ENCODE measurements at places on chromosomes 6 and 20. TPM values are rescaled to one million over a fixed set of nuclear protein-coding genes. Genes with fewer than 3 reads are reported as not detected.

- H3K27me3 ChIP-seq: no peaks in the 10 kb centered on the region
- no peaks in the 10 kb centered on the region for H3K36me3 ChIP-seq
- no peak overlapping the region for H3K4me3 ChIP-seq
- DNase-seq: peak; percentile 43
- H3K27ac ChIP-seq: no peak overlapping the region
Measured at GRCh38 chr6:144744720-144745119, 459.6 kb downstream of the UTRN start.

DNA sequence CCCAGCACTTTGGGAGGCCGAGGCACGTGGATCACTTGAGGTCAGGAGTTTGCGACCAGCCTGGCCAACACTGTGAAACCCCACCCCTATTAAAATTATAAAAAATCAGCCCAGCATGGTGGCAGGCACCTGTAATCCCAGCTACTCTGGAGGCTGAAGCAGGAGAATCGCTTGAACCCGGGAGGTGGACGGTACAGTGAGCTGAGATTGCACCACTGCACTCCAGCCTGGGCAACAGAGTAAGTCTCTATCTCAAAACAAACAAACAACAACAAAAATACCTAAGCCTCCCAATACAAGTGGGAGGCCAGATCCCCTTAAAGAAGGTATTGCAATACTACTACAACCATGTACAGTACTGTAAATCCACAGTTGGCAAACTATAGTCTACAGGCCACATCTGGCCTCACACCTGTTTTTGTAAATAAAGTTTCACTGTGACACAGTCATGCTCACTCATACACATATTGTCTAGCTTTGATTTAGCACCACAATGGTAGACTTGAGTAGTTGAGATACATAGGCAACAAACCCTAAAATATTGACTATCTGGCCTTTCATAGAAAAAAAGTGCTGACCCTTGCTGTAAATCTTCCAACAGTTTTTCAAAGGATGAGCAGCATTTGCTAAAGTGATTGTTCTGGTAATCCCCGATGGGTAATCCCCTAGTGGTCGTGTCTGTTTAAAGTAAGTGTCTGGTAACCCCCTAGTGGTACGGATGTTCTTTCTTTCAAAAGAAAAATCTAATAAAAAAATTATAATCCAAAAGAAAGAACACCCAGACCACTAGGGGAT lies 202.0 kb downstream of the RNGTT start:
- no peaks in the 10 kb centered on the region for H3K27me3 ChIP-seq
- no peaks in the 10 kb centered on the region for H3K36me3 ChIP-seq
- no peak overlapping the region for H3K27ac ChIP-seq
- H3K4me1 ChIP-seq: no peaks in the 10 kb centered on the region

- no peaks in the 10 kb centered on the region for H3K36me3 ChIP-seq
- H3K4me3 ChIP-seq: no peak overlapping the region
- no peak for DNase-seq
- H3K27ac ChIP-seq: no peak overlapping the region
- H3K4me1 ChIP-seq: no peaks in the 10 kb centered on the region
- H3K27me3 ChIP-seq: no peaks in the 10 kb centered on the region
Measured at GRCh38 chr20:61090541-61090940, 161.5 kb upstream of the CDH4 start.

DNA sequence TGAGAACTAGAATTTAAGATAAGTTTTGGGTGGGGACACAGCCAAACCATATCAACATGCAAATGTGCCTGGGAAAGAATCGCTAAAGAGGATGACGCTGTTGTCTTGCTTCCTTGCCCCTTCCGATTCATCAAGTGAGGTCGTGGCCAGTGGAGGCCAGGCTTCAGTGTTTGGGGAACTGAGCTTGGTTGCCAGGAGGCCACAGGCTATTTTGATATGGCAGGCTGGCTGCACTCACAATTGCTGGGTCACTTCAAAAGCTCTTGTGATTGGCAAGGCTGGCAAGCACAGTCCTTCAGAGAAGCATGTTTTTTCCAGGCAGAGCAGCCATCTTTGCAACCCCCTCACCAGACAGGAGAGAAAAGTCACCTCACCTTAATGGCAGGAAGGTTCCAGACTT lies 45.8 kb downstream of the SAMD5 start:
- no peak overlapping the region for H3K4me3 ChIP-seq
- no peak for DNase-seq
- H3K36me3 ChIP-seq: no peaks in the 10 kb centered on the region

GRCh38 chr6:125198398-125198937 lies 44.9 kb downstream of the TPD52L1 start:
- H3K4me3 ChIP-seq: no peak overlapping the region
- DNase-seq: no peak
- H3K27me3 ChIP-seq: no peaks in the 10 kb centered on the region
- peaks cover 11% of the 10 kb centered on the region for H3K4me1 ChIP-seq
- no peak overlapping the region for H3K27ac ChIP-seq

GRCh38 chr6:44149369-44150012 lies 9.1 kb upstream of the CAPN11 start:
- no peak overlapping the region for H3K27ac ChIP-seq
- H3K27me3 ChIP-seq: no peaks in the 10 kb centered on the region
- no peaks in the 10 kb centered on the region for H3K36me3 ChIP-seq
- no peaks in the 10 kb centered on the region for H3K4me1 ChIP-seq
- no peak overlapping the region for H3K4me3 ChIP-seq

DNA sequence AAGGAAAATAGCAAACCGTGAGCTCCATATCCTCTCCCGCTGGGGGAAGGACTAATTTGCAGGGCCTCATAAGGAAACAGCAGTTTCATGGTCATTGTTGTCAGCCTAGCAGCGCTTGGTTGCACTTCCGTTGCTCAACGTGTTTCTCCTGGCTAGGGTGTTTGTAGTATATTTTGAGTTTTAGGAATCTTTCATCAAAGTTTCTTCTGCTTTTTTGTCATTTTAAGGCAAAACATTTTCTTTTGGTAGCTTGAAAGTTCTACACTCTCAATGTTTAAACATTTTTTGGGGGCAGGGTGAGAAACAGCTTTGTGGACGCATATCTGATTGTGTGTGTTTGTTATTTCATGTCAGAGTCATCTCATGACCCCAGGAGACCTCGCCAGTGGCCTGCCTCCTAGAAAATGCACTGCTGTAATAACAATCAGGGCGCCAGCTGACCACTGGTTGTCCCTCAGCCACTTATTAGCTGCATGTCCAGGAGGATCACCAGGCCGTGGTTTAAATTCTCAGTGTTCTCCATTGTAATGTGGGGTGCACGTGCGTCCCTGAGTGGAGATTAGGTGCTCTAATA lies 20.6 kb downstream of the JARID2 start:
- H3K36me3 ChIP-seq: no peaks in the 10 kb centered on the region
- peaks cover 97% of the 10 kb centered on the region for H3K4me1 ChIP-seq
- H3K27ac ChIP-seq: peak overlapping the region; percentile 90
- peak overlapping the region; percentile 43 for H3K4me3 ChIP-seq
- peak; percentile 64 for DNase-seq

DNA sequence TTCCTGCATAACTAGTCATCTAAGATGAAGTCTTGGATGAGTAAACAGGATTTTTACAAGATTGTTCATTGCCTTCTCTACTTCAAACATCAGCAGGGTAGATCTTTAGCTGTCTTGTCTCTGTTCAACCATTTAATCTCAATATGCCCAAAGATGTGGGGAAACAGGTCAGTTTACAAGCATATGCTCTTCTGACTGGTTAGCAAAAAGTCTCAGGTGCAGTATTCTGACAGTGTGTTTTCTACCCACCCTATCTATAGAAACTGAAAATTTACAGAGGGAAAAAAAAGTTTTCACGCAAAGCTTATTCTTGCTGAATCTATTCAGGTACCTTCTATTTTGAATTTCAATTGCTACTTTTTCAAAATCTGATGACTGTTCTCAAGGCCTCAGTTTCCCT lies 29.0 kb downstream of the MAP3K5 start:
- no peaks in the 10 kb centered on the region for H3K27me3 ChIP-seq
- H3K4me3 ChIP-seq: no peak overlapping the region
- H3K27ac ChIP-seq: no peak overlapping the region
- no peak for DNase-seq
- H3K4me1 ChIP-seq: peaks cover 6% of the 10 kb centered on the region
- no peaks in the 10 kb centered on the region for H3K36me3 ChIP-seq

GRCh38 chr20:1324598-1325172 lies 4.3 kb downstream of the SDCBP2 start:
- no peak for DNase-seq
- H3K4me1 ChIP-seq: peaks cover 7% of the 10 kb centered on the region
- H3K27ac ChIP-seq: no peak overlapping the region
- H3K4me3 ChIP-seq: peak overlapping the region; percentile 94

DNA sequence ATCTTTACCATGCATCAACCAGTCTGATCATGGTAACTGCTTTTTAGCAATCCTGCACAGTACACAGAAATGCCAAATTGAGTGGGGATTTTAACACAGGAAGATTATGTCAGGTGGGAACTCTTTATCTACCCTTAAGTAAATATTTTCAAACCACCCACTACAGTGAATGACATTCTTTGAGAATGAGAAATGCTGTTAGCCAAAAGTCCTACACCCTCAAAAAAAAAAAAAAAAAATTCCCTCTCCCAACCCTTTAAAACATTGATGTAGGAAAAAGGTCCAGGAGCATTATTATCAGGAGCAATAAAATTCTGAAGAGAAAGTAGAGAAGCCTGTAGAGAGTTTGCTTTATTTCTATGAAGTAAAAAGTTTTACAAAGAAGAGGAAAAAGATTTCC lies 307.2 kb upstream of the THEMIS start:
- H3K4me1 ChIP-seq: peaks cover 22% of the 10 kb centered on the region
- no peaks in the 10 kb centered on the region for H3K36me3 ChIP-seq
- H3K4me3 ChIP-seq: no peak overlapping the region
- DNase-seq: no peak
- H3K27me3 ChIP-seq: no peaks in the 10 kb centered on the region
- no peak overlapping the region for H3K27ac ChIP-seq

- no peak overlapping the region for H3K4me3 ChIP-seq
- no peaks in the 10 kb centered on the region for H3K4me1 ChIP-seq
- no peaks in the 10 kb centered on the region for H3K27me3 ChIP-seq
- no peaks in the 10 kb centered on the region for H3K36me3 ChIP-seq
- no peak overlapping the region for H3K27ac ChIP-seq
- no peak for DNase-seq
Measured at GRCh38 chr6:26360451-26361416, 4.3 kb upstream of the BTN3A2 start.

DNA sequence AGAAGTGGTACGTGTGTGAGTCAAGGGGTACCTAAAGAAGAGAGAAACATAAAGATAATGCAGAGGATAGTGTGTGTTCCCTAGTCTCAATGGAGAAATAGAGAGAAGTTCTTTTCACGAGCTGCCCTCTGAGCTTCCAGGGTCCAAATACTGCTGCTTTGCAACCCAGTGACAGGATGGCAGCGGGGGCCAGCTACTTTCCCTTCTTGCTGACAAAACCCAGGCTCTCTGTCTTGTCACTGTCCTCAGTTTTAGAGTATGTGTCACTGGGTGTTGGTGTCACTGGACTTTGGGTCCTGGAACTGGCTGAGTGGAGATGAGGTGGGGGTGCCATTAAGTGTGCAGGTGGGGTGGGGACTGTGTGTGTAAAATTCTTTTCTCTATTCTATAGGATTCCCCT lies 265.6 kb downstream of the CDC5L start:
- no peak overlapping the region for H3K4me3 ChIP-seq
- H3K4me1 ChIP-seq: no peaks in the 10 kb centered on the region

- no peak for DNase-seq
- H3K27me3 ChIP-seq: no peaks in the 10 kb centered on the region
- H3K36me3 ChIP-seq: no peaks in the 10 kb centered on the region
- H3K4me1 ChIP-seq: no peaks in the 10 kb centered on the region
- no peak overlapping the region for H3K4me3 ChIP-seq
Measured at GRCh38 chr6:106792536-106793236, 163.3 kb downstream of the QRSL1 start.

DNA sequence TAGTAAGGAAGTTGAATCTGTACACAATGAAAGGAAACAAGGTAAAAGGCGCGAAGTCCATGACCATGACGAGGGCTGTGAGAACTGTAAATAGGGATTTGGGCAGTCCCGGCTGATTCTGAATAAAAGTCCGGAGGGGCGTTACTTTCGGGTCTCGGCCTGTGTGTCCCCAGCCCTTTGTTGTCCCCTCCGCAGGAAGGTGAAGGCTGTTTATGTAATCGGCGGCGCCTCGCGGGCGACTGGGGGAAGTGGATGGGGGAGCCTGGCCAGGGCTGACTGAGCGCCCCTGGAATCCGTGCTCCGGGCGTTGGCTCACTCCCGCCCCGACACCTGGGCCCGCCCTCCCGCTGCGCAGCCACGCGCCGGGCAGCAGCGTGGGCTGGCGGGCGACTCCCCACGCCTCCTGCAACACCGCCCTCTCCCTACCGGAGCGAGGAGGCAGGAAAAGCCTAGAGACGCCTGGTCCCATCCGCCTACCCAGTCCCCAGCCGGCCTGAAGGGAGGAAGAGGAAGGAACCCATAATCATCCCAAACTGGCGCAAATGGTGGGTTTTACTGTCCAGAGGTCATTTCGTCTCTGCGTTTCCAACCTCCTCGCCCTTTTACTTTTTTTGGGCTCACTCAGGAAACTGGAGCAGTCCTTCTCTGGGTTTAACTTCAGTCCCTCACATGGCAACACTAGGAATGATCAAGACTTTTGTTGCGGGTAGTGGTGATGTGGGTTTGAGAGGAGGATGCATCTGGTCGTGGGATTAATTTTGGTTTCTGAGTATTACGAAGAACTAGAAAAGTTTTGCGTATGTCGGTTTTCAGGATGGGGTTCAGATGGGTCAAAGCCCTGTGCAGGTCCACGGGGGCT lies 12.1 kb downstream of the TRIM31 start:
- H3K4me3 ChIP-seq: peak overlapping the region; percentile 78
- H3K27me3 ChIP-seq: peaks cover 99% of the 10 kb centered on the region
- peaks cover 28% of the 10 kb centered on the region for H3K4me1 ChIP-seq
- DNase-seq: peak; percentile 77
- H3K27ac ChIP-seq: no peak overlapping the region
- H3K36me3 ChIP-seq: no peaks in the 10 kb centered on the region

GRCh38 chr6:154613137-154613676 lies 102.7 kb upstream of the CNKSR3 start:
- H3K4me1 ChIP-seq: no peaks in the 10 kb centered on the region
- DNase-seq: no peak
- H3K27me3 ChIP-seq: no peaks in the 10 kb centered on the region
- H3K4me3 ChIP-seq: no peak overlapping the region
- no peak overlapping the region for H3K27ac ChIP-seq
- H3K36me3 ChIP-seq: no peaks in the 10 kb centered on the region

GRCh38 chr6:98812220-98812619 lies 22.2 kb upstream of the POU3F2 start:
- H3K36me3 ChIP-seq: no peaks in the 10 kb centered on the region
- no peaks in the 10 kb centered on the region for H3K4me1 ChIP-seq
- H3K27ac ChIP-seq: no peak overlapping the region
- DNase-seq: no peak

GRCh38 chr6:100103194-100103593 lies 109.2 kb upstream of the MCHR2 start:
- no peaks in the 10 kb centered on the region for H3K4me1 ChIP-seq
- no peak overlapping the region for H3K27ac ChIP-seq
- no peak for DNase-seq
- no peak overlapping the region for H3K4me3 ChIP-seq
- H3K27me3 ChIP-seq: no peaks in the 10 kb centered on the region

- H3K27me3 ChIP-seq: no peaks in the 10 kb centered on the region
- no peak overlapping the region for H3K27ac ChIP-seq
- DNase-seq: peak; percentile 94
Measured at GRCh38 chr6:30730601-30731435, 10.7 kb downstream of the TUBB start.

Gene SLC2A10
- 14.6 TPM for total RNA-seq

Gene OPRM1
- total RNA-seq: not detected

Gene UNC5CL
- 1.2 TPM for total RNA-seq

Gene SFT2D1
- total RNA-seq: 110 TPM

Gene NHLRC1
- total RNA-seq: 1.0 TPM

Gene ELOVL4
- total RNA-seq: 13.3 TPM

Gene RBPJL
- 1.4 TPM for total RNA-seq

Gene MAFB
- 1.8 TPM for total RNA-seq

Gene MYT1
- 0.83 TPM for total RNA-seq

Gene NKX2-4
- 0.35 TPM for total RNA-seq

Gene MCCD1
- not detected for total RNA-seq

Measured in GM23338 (cell line).